ENCODE measurements at places on chromosomes 5 and 9.
A peak's percentile ranks its signal among the peaks of the same experiment; 100 is the strongest.

GRCh38 chr9:72952381-72952690 lies 517 bp downstream of the ALDH1A1 start:
- DNase-seq: no peak

GRCh38 chr9:110050925-110051355 lies 157.0 kb downstream of the C9orf152 start:
- peak; percentile 51 for DNase-seq

GRCh38 chr5:79619854-79620253 lies 7.6 kb downstream of the TENT2 start:
- no peak for DNase-seq

GRCh38 chr5:121429761-121430160 lies 421.9 kb upstream of the FTMT start:
- no peak for DNase-seq

DNA sequence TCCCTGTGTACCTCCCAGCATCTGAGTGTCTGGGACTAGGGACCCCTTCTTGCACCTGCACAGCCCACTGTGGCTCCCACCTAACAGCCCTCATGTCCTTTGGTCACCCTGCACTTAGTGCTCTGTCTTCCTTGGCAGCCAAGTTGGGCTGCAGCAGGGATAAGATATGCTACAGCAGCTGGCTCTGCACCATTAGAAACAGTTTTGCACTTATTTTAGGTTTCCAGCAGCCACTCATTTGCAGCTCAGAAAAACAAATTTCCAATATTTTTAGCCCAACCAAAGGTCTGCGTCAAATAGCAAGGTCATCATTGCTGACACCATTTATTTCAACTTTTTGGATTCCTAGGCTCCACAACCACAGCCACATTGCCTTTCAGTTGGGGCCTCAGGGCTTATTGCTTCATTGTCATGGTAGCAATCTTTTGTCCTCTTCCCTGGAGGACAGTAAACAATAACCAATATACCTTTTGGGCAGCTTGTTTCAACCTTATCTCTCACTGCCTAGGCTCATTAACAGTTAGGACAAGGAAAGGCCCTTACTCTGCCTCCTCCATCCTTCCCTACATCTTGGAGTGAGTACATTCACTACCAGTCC lies 263.9 kb downstream of the COX7C start:
- DNase-seq: no peak

DNA sequence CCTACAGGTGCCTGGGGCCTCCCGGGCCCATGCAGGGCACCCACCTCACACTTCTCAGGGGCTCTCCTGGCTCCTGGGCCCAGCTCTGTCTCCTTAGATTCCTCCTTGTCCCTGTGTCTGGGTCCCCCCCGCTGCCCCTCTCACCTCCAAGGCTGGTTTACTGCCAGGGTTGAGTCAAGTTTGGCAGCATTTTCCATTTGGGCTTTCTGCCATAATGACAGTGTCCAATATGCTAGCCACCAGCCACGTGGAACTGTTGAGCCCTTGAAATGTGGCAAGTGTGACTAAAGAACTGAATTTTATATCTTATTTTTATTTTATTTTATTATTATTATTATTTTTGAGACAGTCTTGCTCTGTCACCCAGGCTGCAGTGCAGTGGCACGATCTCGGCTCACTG lies 1.9 kb downstream of the TTC16 start:
- no peak for DNase-seq

DNA sequence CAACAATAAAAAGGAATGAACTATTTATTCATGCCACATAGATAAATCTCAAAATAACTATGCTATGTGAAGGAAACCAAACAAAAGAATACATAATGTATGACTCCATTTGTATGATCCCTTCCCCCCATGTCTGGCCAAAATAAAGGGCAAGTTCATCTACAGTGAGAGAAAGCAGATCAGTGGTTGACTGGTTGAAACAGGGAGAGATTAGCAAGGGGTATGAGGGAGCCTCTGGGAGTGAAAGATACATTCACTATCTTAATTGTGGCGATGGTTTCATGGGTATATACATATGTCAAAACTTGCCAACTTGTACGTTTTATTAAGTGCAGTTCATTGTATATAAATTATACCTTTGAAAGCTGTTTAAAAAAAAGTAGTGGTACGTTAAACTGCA lies 4.8 kb downstream of the PSMD5 start:
- DNase-seq: no peak

DNA sequence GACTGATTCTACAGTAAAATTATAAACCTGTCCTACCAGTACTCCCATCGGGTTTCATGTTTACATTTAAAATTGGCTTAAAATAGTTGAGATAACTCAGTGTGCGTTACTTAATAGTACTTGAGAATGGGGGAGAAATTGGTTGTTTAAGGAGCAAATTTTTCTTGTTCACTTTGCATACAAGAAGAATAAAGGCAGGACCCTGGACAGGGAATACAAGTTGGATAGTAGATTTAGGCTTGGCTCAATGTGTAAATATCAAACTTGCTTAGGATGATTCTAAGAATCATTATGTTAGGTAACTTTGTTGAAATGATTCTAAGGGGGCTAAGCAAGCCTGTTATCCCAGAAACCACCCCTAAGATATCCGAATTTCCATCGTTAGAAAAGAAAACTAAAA lies 448.4 kb upstream of the TLE4 start:
- no peak for DNase-seq

- DNase-seq: peak; percentile 86
Observed at GRCh38 chr9:137461663-137462395, 2.7 kb upstream of the NSMF start.

- DNase-seq: no peak
Observed at GRCh38 chr5:132629230-132629944, 28.6 kb upstream of the IL13 start.

- DNase-seq: no peak
Observed at GRCh38 chr9:72695365-72695764, 174.0 kb downstream of the TMC1 start.

DNA sequence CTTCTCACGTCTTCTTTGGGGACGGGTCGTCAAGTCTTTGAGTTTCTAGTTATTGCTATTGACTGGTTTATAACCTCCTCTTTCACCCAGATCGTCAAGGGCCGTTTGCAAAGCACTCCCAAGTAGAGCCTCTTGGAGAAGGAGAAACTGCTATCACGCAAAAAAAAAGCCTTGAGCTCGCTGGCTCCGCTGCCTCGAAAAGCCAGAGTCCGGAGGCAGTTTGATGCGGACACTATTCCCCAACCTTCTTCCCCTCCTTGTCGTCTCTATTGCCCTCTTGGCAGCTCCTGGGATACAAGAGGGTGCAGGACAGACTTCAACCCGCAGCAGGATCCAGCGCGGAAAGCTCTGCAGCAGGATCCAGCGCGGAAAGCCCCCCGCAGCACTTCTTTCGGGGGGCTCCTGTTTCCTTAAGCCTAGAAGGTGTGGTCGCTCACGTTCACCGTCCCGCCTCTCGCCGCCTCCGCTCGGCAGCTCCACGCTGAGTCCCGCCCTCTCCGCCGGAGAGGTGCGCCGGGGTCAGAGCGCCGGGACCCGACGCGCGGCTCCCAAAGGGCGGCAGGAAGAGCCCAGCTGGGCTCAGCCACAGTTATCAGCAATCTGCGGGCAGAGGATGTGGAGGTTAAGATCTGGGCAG lies at the start of gene PCDHAC1:
TSS of gene PCDHAC1 (plus strand) at position 494 of the 637 bp plus-strand sequence. CDS start 594 bp downstream, outside the sequence.
- DNase-seq: no peak

DNA sequence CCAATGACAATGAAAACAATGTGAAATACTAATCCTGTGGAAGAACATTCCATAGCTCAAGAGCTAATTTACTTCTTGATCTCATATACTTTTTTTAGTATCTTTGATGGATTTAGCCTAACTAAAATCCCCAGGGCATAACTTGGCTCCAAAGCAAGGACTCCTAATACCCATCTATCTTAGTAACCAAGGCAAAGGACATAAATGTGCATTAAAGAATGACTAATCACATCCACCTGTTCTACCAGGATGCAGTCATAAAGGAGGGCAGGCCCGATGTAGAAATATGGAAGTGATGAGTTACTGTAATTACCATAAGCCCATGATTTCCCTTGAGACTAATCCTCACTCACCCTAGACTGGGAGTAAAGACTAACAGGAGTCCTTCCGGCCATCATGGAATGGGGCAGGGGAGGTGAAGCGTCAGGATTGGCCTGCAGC lies 56.9 kb downstream of the KIF24 start:
- DNase-seq: no peak

DNA sequence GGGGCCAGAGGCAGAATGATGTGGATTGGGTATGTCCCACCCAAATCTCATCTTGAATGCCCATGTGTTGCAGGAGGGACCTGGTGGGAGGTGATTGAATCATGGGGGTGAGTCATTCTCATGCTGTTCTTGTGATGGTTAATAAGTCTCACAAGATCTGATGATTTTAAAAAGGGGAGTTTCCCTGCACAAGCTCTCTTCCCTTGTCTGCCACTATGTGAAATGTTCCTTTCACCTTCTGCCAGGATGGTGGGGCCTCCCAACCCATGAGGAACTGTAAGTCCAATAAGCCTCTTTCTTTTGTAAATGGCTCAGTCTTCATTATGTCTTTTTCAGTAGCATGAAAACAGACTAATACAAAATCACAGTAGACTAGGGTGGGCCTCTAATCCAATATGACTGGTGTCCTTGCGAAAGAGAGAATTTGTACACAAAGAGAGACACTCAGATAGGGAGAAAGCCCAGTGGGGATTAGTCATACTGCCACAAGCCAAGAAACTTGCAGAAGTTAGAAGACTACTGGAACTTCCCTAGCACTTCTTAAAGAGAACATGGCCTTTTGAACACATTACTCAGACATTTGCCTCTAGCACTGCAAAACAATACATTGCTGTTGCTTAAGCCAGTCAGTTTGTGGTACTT lies 68.4 kb downstream of the ANXA1 start:
- peak; percentile 61 for DNase-seq

GRCh38 chr9:35294556-35294955 lies 132.7 kb downstream of the UNC13B start:
- no peak for DNase-seq

GRCh38 chr9:115943431-115944165 lies 210.0 kb upstream of the PAPPA start:
- no peak for DNase-seq

DNA sequence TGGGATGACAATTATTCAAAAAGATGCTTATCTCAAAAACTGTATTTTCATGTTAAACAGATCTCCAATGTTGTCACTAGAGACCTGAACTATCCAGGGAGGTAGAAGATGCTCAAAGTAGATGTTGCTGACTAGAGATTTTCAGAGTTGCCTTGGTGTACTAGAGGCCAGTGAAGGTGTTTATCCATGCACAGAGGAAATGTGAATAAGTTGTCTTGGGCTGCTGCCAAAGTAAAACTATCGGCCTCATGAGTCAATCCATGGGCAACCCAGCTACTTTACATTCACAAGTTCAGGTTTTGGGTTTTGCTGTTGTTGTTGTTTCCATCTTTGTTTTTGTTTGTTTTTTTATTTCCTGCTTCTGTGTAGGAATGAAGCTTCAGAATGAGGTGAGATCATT lies 141.1 kb upstream of the RANBP3L start:
- no peak for DNase-seq

DNA sequence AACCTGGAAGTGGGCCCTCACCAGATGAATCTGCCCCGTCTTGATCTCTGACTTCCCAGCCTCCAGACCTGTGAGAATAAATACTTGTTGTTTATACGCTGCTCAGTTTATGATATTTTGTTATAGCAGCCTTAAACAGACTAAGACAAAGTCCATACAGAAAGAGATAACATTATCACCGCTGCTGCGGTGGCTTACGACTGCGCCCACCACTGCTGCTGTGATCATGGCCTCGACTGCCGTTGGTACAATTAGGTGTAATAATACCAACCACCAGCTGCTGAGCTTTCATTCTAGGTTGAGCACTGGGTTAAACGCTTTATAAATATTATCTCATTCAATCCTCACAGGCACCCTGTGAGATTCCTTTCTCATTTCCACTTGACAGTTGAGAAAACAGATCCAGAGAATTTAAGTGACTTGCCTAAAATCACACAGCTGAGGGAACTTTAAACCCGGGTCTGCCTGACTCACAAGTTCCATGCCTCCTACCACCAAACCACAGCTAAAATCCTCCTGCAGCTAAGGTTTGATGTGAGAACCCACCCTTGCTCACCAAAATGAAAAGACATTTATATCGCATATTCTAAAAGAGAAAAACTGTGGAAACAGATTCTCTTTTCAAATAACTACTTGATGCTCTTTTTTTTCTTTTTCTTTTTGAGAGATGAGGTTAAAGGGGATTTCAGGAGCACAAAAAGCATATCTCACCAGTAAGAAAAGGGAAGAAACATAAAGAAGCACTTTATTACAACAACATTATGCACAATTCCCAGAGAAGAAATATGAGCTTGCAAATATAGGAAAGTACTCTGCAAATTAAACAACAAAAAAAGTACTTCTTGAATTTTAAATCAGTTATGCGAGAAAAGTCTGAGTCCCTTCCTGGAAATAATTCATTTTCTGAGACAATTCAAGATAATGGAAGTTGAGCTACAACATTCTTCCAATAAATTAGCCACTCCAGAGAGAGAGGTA lies 23.9 kb downstream of the GOLM1 start:
- no peak for DNase-seq

- DNase-seq: no peak
Observed at GRCh38 chr9:130354806-130355205, 89.2 kb downstream of the HMCN2 start.

- DNase-seq: no peak
Observed at GRCh38 chr5:168291342-168291963, at the start of gene WWC1. TSS of gene WWC1 (plus strand) at chr5:168291645. CDS start at chr5:168292153, 508 bp downstream.
